ENCODE measurements at places on chromosomes 4 and X.

DNA sequence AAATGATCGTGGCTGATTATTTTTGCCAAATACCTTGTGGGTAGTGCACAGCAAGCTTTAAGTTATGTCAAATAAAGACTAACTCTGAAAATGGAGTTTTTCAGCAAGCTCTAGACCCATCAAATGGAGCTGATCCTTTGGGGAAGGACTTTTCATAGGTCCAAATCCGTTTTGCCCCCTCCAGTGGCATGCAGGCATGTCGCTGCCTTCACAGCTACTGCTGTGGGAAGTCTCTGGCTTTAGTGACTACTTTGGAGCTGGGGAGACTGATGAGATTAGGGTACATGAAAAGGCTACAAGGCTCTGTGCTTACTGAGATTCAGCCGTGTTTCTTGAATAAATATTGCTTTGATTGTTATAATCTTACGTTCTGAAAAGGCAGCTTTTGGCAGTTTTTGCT lies 106.6 kb upstream of the HS3ST1 start:
- no peak for DNase-seq

GRCh38 chr4:4633431-4633830 lies 91.6 kb upstream of the STX18 start:
- no peak for DNase-seq

GRCh38 chr4:52172166-52172565 lies 121.1 kb downstream of the SPATA18 start:
- DNase-seq: no peak

DNA sequence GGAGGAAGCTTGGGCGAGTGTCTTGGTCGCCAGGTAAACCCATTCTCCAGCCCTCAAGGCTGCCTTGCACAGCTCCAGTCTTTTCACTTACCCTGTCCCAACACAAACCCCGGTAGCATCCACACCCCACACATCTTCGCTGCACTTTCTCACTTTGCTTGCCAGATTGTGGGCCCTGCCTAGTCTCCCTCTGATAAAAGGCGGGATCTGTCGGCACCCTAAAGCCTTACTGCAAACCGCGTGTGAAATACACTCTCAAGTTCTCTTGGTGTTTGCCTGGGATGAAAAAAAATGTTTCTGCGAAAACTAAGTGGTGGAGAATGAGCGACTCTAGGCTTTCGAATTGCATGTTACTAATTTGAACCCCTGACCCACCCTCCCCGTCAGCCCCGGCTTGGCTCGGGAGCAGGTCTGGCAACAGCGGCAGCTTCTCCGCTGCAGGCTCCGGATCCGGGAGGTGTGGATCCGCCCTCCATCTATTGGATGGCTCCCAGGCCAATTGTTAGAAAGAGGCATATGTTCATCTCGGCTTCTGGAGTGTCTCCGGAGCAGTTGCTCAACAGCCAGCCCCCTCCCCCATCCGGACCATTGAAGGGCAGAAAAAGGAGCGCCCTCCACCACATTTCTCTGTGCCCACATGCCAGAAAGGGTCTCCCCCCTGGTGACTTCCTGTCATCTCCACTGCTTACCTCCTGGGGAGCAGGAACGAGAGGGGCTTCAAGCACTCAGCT lies 3.0 kb upstream of the CITED1 start:
- DNase-seq: peak; percentile 41

GRCh38 chr4:103012060-103012459 lies 7.4 kb downstream of the SLC9B1 start:
- no peak for DNase-seq

GRCh38 chrX:39000802-39001201 lies 199.5 kb downstream of the MID1IP1 start:
- DNase-seq: no peak

DNA sequence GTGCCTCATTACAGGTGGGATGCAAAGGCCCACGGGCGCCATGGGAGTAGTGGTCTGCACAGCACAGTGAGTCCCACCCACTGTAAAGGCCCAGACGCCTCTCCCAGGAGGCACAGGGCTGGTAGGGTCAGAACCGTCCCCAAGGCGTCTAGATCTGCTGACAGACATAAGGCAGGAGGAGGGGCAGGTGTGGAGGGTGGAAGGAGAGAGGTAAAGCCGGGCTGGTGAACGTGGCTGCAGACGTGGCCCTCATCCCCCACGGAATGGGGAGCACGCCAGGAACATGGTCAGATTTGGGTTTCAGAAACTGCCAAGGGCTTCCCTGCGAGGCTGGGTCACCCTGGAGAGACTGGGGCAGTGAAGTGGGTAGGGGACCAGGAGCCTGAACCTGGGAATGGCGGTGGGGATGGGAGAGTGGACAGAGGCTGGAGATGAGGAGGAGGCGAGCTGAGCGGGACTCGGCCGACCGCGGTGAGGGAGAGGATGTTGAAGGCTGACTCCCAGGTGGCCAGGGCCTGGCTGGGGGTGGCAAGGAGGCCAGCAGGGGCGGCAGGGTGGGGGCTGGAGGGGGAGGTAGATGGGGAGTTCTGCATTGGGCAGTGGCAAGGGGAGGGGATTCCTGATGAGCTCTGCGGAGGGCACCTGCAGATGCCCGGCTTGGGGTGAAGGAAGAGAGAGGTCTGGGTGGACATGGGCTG lies 184.9 kb downstream of the AFAP1 start:
- DNase-seq: no peak

DNA sequence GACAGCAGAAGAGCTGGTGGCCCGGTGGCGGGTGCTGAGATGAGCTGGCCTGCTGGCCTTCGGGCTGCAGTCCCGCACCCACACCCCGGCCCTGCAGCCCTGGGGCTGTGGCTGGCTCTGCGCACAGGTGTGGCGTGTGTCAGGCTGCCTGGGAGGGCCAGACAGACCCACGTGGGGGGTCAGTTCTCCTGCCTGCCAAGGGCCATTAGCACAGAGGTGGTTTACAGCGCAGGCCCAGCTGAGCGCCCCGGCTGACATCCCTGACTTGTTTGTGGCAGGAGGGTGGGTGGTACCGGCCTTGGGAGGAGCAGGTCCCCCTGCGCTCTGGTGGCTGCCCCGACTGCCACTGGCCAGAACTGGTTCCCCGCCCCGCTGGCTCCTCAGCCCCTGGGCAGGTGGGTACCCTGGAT lies 9.4 kb upstream of the HGFAC start:
- DNase-seq: no peak

- no peak for DNase-seq
Observed at GRCh38 chr4:48058617-48059530, 42.3 kb downstream of the NIPAL1 start.

DNA sequence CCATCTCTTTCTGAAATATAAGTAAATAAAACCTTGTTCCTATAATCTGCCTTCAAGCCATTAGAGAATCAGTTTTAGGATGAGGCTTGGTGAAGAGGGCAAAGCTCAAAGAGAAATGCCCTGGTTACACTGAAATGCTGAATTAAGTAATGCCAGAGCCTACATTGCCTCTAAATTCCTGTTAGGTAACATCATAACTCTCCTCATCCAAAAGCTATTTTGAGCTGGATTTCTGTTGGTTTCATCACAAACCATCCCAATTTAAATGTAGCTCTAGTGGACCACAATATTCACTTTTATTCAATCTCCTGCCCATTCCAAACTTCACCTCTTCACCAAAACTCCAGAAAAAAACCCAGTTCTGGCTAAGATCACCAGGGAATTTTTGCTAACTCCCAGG lies 1319.7 kb upstream of the TENM3 start:
- no peak for DNase-seq

GRCh38 chr4:77145842-77146185 lies 11.2 kb upstream of the CCNG2 start:
- DNase-seq: no peak

GRCh38 chrX:135170877-135171519 lies at the start of gene CT55:
CT55 (minus strand) TSS chrX:135171398; CDS start chrX:135171171, 227 bp downstream.
- DNase-seq: no peak

DNA sequence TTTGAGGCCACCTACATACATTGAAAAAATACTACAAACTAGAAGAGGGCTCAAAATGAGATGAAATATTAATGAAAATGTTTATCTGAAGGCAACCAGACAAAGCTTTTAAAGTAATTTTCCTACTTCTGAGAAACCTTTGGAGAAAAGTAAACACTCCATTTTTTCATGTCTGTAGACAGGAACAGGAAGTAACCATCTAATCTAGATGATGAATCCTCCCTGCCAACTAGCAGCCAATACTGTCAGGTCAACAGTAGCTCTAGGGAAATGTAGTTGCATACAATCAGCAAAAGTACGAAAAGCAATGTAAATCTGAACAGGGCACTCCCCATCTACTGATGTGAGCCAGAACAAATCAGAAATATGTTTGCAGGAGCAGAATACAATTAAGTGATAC lies 49.0 kb downstream of the AMMECR1 start:
- DNase-seq: no peak

GRCh38 chr4:156870861-156871260 lies 100.7 kb downstream of the PDGFC start:
- no peak for DNase-seq

GRCh38 chrX:114058988-114059418 lies 524.9 kb upstream of the HTR2C start:
- no peak for DNase-seq

DNA sequence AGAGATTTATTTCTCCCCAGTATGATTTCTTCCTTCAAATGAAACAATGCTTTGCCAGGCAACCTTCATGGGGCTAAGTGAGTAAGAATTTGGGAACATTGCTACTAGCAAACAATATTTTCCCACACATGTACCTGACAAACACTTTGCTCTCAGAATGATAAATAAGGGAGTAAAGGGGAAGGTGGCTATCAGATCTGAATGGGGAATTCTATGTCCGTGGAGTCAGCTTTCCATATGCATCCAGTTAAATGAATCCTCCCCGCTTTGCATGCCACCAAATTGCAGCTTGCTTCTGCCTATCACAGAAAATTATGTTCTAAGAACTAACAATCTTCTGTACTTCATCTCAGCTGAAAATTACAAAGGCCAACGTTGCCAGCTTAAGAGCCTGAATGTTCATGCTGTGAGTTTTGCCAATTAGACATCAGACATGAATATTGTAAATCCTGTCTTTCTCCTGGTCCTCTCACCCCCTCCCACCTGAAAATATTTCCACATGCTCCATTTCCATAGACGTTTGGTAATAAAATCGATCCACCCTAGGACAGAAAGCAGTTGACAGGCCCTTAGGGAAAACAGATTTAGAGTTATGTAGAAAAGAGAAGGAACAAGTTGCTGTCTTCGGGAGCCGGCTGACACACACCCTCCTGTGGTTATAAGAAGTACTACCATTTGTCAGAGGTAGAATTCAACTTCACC lies 6.3 kb downstream of the MEPE start:
- DNase-seq: no peak

GRCh38 chr4:175373031-175373430 lies 439.0 kb downstream of the GPM6A start:
- DNase-seq: no peak

DNA sequence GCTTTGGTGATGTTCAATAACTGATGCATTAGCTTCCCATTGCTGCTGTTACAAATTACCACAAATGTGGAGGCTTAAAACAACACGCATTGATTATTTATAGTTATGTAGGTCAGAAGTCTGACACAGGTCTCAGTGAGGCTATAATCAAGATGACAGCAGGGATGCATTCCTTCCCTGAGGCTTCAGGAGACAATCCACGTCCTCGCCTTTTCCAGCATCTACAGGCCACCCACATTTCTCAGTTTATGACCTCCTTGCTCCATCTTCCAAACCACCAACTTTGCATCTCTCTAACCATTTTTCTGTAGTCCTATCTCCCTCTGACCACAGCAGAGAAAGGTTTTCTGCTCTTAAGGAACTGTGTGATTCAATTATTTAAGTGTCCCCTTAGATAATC lies 92.5 kb downstream of the GASK1B start:
- DNase-seq: no peak

DNA sequence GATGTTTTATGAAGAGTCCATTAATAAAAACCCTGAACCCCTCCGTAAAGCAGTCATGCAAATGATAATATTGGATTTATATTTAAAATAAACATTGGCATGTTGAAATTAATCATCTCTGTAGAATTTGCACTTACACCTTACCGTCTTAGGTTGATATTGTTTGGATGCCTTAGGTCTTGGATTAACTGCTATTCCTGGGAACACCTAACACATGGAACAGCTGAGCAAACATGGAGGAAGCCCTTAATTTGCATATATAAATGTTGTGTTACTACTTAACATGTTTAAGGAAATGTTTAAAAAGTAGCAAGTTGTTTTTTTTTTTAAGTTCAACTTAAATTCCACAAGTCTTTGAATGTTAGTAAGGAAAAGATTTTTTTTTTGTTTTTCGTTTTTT lies 62.5 kb downstream of the NSD2 start:
- DNase-seq: no peak

GRCh38 chr4:83922402-83922801 lies 386.5 kb downstream of the GPAT3 start:
- DNase-seq: no peak

- DNase-seq: no peak
Observed at GRCh38 chrX:134443020-134443419, 16.9 kb upstream of the HPRT1 start.

GRCh38 chr4:7500404-7500803 lies 65.7 kb upstream of the PSAPL1 start:
- DNase-seq: no peak

DNA sequence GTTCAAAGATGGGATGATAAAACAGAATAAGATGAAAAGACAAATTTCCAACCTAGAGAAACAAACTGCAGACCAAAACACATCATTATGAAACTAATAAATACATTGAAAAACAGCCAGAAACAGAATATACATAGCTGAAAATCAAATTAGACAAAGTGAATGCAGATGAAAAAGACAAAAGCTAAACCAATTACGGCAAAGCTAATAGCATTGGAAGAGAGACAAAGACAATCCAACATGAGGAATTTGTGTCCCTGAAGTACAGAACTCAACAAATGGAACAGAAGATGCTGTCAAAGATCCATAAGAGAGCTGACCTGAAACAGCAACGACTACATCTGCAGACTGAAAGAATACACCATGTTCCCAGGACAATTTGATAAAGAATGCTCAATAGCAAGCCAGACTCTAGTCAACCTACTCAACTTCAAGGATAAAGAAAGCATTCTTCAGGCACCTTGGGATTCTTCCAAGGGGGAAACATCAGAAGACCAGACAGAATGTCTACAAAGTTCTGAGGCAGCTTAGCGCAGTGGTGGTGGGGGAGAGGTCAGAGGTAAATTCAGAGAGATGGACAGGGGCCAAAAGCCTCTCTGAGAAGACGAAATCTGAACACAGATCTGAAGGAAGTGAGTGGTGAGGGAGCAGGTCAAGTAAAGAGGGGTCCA lies 27.4 kb upstream of the IRAK1 start:
- DNase-seq: no peak

DNA sequence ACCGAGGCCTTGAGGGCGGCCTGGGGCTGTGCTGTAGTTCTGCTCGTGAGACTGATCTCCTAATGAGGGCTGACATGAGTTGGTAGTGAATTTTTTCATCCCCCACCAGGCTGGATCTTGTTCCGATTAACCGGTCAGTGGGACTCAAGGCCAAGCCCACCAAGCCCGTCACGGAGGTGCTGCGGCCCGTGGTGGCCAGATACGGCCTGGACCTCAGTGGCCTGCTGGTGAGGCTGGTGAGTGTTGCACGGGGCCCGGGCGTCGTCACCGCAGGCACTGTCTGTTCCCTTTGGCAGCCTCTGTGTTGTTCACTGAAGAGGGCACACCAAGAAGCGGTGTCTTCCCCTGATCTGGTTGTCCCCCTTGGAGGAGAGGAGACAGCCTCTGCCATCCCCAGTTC lies 18.4 kb upstream of the HGFAC start:
- DNase-seq: no peak
